ENCODE measurements at places on chromosomes 7 and 10. TPM values are rescaled to one million over a fixed set of nuclear protein-coding genes. Genes with fewer than 3 reads are reported as not detected.

The TMEM196 gene
- not detected for total RNA-seq

The NKX2-3 gene
- not detected for total RNA-seq

The VSIR gene
- total RNA-seq: 32.5 TPM

The FGFR2 gene
- 1.1 TPM for total RNA-seq

The HOXA2 gene
- total RNA-seq: 2.3 TPM

The TAS2R5 gene
- total RNA-seq: not detected

The MALSU1 gene
- 94.0 TPM for total RNA-seq

The CYP26C1 gene
- not detected for total RNA-seq

The ANKRD1 gene
- 29.8 TPM for total RNA-seq

The SPDYE9 gene
- not detected for total RNA-seq

The R3HCC1L gene
- total RNA-seq: 18.3 TPM

The TOMM7 gene
- total RNA-seq: 226 TPM
